ENCODE measurements at places on chromosomes 5 and 9.

GRCh38 chr5:116970318-116970717 is 395.7 kb upstream of the SEMA6A start:
- DNase-seq: no peak

DNA sequence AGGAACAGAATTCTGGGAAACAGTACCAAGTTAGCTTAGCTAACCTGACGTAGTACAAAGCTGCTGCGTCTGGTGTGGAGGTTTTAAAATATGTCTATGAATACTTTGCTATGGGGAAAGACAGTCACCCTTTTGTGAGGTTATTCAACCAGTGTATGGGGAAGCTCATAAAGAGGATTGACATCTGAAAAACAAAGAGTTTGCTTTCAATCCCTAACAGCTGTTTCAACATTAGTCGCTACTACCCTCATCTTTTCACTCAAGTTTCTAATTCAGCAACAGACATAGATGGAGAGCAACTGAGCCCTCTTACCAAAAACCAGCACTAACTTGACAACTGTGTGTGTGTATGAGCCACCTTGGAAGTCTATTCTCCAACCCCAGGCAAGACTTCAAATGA is 7.8 kb upstream of the MSANTD3 start:
- DNase-seq: no peak

DNA sequence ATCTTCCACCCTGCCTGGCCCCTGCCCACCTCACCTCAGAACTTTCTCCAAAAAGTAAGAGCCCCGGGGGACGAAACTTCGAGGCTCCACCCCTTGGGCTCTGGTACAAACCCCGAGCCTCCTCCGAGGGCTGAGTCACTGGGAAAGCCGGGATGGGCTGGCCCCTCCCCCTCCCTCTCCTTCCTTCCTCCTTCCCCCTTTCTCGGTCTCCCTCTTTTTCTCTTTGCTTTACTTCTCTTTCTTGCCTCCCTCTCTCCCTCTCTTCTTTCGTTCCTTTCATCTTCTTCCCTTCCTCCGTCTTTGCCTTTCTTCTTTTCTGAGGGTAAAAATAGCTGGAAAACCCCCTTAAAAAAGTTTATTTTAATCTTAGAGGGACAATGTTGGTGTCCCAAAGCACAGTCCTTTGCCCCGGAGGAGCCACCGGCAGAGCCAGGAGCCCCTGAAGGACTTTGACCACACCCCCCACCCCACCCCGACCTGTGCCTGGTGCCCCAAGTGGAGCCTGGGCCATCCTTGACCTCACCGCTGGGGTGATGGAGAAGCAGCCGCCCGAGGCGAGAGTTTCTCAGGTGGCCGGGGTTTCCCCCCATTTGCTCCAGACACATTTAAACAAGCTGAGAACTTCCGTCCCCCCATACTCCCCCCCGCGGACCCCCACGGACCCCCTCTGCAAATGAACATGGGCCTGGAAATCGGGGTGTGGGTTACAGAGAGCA is 5.7 kb upstream of the NOTCH1 start:
- no peak for DNase-seq

- no peak for DNase-seq
Measured at GRCh38 chr5:14236757-14237156, 93.6 kb downstream of the TRIO start.

DNA sequence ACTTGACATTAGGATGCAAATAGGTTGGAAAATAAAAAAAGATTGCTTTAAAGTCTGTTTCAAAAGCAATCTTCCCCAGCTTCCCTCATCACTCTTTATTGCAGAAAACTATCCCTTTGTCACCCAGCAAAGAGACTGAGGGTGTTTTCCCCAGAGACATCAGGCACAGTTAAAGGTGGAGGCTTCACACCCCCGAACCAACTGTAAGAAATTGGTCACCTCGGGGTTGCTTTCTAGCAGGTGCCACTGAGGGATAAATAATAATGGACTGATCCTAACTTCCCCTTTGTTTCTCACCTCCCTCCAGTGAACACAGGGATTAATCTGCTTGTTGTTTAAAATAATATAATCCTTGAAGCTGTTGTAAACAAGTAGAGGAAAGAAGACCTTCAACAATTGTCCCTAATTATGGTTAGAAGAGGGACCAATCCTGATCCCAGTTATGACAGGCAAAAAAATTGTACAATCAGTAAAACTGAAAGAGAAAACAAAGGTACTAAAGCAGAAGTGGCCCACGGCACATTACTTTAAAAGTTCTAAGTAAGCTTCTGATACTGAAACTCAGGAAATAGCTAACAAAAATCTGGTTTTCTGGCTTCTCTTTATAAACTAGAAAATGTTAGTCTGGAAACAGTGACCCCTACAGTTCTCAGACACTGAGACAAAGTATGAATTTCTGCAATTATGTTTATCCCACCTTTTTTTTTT is 6.6 kb upstream of the PCSK1 start:
- no peak for DNase-seq

DNA sequence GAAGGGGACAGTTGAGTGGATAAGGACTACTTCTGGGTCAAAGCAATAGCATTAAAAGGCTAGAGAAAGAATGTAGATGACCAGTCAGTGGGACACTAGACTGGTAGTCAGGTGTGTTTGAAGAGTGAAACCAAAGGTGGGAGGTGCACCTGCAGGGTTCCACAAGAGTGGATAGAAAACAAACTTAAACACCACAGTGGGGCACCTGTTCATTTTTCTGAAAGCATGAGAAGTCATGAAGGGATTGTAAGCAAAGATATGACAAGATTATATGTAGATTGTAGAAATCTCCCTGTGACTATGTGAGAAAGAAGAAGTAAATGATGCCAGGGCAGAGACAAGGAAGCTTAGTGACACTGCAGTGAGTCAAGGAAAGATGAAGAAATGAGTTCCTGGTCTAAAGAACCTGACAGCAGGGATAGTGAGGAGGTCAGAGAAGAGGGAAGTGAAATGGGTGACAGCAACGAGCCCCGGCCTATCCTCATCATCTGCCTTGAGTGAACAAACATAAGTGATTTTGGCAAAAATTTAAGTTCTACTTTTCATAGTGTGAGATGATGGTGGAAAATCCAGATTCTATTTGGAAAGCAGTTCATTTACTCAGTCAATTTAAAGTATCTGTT is 296.9 kb downstream of the TLE4 start:
- no peak for DNase-seq

DNA sequence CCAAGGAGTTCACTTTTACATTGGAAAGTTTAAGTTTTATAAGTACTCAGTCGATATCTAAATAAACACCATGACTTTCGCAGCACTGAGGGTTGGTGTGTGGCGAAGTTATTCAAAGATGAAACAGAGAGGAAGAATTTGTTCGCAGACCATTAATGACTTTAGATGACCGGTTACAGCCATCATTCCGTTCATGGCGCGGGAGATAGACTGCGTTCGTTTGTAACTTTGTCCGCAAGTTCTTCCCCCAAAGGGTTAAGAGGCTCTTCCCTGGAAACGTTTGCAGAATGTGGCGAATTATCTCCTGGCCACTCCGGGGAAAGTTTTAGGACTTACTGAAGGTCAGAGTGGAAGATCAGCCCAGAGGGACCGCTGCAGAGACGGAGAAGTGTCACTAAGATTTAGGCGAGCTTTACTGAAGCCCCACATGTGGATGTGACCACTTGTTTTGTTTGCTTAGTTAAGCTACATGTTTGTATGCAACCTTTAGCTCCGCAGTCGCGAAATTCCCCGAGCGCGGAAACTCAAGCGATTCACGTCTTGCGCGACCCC is 2.2 kb upstream of the FOXD1 start:
- no peak for DNase-seq

GRCh38 chr9:24614070-24614469 is 68.4 kb upstream of the IZUMO3 start:
- no peak for DNase-seq

- DNase-seq: no peak
Measured at GRCh38 chr5:113581388-113581787, 67.9 kb downstream of the YTHDC2 start.

DNA sequence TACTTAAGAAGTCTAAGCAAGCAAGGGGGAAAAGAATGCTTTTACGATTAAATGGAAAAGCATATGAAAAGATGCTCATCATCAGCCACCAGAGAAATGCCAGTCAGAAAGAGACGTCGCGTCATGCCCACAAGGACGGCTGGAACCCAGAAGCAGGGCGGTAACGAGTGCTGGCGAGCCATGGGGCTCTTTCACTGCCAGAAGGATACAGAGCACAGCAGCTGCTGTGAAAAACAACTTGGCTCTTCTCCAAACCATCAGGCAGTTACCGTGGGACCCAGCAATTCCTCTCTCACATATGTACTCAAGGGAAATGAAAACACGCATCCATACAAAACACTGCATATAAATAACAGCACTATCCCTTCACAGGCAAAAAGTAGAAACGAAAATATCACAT is 95.5 kb downstream of the CAMSAP1 start:
- DNase-seq: no peak

GRCh38 chr5:179336871-179337795 is 8.1 kb downstream of the ADAMTS2 start:
- no peak for DNase-seq

DNA sequence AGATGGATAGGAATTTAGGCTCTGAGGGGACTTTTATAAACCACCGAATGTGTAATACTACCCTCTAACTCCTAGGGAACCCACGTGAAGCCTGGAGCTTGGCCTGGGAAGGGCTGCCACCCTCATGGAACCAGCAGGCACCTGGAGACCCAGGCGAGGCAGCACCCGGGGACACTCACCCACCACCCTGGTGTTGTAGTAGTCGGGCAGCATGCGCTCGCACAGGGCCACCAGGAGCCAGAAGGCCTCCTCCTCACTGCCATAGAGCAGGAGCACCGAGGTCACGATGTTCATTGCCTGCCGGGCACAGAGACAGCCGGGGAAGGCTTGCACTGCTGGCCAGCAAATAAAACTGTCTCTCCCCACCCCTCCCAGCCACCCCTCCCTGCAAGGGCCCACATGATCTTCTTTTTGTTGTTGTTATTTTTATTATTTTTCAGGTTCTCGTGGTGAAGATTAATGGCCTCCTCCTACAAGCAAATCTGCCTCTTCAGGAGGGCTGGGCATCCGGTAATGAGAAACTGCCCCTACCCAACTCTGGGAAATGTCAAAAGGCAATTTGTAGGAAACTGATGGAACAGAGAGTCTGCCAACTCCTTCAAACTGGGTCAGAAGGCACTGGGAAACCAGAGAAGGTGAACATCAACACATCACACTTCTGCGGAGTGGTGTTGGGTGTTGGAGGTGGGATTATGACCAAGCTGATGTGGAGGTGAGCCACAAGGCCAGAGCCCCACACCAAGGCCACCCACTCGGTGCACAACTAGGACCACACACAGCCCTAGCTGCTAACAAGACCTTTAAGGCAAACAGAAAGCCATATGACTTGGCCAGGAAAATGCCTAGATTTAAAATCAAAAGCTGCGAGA is 17.4 kb upstream of the MRNIP start:
- DNase-seq: no peak

DNA sequence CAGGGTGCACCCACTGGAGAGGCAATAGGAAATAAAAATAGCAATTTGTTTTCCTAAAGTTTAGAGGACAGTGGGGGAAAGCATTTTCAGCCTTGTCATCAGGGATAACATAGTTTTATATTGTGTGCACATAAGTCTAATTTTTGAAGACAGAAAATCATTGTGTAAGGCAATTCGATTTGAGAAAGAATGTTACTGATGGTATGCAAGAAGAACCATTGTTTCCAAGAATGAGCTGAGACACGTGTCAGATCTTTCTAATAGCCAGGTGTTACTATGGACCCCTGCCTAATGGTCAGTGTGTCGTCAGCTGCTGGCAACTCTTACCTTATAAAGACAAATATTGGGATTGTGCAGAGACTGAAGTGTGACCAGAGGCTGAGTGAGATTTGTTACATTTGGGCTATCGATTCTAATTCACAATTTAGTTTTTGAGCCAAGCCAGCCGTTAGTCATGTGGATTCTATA is 67.1 kb upstream of the PPP2R2B start:
- DNase-seq: no peak

DNA sequence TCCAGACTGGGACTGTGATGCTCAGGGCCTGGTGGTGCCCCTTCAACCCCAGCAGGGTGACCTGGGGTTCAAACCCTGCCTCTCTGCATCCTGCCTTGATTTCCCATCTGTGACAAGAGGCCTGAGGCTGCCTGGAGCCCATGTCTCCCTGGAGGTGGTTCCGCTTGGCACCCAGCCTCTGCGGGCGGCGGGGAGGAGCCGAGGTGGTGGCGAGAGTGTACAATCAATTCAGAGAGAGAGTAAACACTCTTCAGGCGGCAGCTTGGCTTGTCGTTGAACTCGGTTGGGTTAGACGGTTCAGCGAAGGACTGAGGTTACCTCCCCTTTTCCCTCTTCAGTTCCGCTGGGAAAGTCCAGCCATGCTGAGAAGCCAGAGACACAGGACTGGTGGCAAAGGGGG is 39.3 kb downstream of the NTNG2 start:
- no peak for DNase-seq

GRCh38 chr5:1910861-1911772 is 28.4 kb upstream of the IRX4 start:
- no peak for DNase-seq

DNA sequence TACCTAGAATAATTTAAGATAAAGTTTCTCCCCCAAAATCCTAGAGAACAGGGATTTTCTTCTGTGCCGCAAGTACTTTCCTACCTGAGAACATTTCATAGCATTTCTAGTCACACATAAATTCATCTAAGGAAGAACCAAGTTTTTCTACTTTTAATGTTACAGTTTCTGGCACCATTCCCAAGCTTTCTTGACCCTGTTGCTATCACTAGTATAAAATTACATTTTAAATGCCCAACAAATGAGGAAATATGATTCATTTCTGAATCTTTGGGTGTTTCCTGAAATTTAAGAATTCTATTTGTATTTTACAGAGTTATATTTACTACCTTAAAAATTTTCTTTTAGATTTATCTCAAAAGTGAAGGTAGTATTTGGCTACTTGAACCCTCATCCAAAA is 137.8 kb downstream of the LPAR1 start:
- no peak for DNase-seq

DNA sequence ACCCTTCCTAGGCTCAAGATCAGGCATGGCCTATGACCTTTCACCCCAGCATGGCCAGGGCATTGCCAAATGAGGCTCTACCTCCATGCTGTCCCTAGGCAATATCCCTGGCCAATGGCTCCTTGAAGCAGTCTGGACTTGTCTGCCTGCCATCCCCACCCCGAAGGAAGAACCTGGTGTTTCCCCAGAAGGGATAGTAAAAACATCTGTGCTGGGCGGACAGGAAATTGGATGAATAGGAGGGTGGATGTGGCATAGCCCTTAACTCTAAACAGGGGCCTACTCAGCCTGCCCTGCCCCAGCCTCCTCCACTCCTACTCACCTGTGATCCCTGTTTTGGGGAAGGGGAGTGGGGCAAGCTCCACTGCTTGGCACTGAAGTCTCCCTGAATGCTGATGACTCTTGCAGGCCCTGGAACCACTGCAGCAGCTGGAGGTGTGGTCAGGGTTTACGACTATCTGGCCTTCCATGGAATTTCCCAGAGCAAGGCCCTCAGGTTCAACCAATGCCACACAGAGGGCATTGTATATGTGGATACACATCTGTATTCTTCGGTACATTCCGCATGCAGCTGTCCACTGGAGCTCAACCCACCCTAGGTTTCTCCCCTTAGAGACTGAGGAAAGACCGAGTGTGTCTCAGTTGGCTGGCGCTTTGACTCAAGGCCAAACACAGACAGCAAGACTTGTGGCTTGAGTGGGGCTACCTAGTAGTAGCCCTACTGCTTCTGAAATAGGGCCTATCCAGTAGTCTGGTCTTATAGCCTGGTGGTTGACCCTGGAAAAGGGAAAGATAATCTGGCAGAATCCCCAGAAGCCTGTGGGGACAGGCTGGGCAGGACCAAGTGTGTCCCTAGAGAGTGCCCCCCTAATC is 6.4 kb upstream of the P4HA2 start:
- DNase-seq: no peak

- no peak for DNase-seq
Measured at GRCh38 chr5:6135977-6136376, 242.4 kb downstream of the MED10 start.
